ENCODE measurements at places on chromosomes 1 and 21. TPM values are rescaled to one million over a fixed set of nuclear protein-coding genes. Genes with fewer than 3 reads are reported as not detected.
A peak's percentile ranks its signal among the peaks of the same experiment; 100 is the strongest.

GRCh38 chr1:162861625-162862024 lies 650 bp upstream of the CCDC190 start:
- DNase-seq: no peak

DNA sequence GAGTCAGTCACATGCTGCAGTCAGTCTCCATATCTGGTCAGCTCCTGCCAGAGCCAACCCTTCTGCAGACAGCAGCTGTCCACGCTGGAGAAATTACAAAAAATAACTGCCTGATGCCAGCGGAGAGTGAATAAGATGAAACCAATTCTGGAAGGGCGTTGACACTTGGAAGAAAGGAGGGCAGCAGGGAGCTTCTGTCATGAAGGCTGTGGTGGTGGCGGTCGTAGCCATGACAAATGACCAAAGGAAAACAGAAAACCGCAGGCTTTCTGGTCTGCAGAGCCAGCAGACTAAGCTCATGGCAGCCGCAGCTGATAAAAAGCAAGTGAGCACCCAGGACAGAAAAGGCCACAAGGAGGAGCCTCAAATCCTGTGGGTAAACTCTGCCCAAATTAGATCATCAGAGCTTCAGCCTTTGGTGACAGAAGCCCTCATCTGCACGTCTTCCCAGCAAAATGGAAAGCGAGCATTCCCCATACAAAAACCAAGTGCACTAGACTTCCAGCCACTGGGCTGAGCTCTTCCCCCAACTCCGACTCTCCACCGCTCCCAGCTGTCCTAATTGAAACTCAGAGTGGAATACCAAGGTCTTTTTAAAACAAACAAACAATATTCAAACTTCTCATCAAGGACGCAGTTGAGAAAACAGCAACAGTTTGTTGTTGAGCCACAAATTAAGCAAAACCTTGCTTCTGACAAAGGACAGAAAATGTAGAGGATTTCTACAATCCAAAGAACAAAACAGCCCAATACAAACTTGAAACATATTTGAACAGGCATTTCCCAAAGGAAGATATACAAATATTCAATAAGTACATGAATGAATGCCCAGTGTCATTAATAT lies 28.7 kb downstream of the RSPH1 start:
- DNase-seq: peak; percentile 28

GRCh38 chr1:24717887-24718650 lies 27.2 kb upstream of the CLIC4 start:
- no peak for DNase-seq

Gene TRPM2
- 1.9 TPM for total RNA-seq

DNA sequence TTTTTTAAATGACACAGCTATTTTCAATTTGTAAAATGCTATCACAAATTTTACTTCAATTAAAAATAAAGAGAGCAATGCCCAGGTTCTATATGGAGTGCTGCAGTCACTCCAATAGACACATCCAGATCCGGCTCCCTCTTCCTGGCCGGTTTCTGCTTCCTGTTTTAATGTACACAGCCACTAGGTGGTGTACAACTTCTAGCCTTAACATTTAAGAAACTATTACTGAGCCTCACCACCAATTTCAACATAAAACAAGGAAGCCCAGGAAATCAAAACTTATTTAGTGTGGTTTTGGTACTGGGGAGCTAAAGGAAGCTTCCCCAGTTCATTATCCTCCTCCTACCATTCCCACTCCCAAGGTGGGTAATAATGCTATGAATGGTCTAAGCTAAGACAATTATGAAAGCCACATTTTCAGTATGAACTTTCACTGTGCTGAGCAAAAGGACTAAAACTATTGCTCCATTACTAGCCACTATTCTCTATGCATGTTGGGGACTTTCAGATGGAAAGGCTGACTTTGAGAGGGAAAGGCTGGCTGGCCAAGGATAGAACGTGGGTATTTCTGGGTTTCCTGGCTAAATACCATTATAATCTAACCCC lies 25.5 kb upstream of the MTMR11 start:
- peak; percentile 47 for DNase-seq

- DNase-seq: peak; percentile 28
These were observed 724 bp downstream of the ST7L start for GRCh38 chr1:112618114-112618720.

DNA sequence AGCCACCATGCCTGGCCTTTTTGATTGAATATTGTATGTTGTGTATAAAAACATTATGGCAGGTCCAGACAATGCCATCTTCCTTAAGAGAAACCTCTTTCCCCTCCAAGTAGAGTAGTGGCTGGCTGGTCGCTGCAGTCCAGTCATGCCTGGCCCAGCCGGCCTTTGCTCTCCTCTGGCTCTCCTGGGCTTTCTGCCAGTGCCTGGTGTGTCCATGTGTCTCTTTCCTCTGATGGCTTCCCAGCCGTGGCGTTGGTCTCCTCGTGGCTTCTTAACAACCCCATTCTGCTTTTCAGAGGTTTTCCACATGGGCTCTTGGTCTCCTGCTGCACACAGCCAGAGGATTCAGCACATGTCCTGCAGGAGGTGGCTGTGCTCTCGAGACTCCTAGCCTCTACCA lies 58.7 kb downstream of the DIP2A start:
- DNase-seq: no peak

Gene LCE1C
- not detected for total RNA-seq

DNA sequence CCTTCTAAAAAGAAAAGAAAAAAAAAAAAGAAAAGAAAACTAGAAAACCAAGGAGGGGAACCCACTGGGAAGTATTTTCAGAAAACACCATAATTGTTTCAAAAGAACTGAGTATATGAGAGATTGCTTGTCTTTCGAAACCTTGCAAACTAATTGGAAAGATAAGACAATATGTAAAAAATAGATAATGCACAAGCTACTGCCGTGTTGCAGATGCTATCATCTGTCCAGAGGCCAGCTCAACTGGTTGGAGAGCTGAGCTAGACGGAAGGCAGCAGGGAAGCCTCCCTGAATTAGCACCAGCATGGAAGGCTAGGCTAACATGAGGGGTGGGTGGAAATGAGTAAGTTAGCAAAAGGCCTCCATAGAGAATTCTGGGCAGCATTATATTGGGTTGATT lies 16.2 kb upstream of the CACHD1 start:
- DNase-seq: no peak

- no peak for DNase-seq
These were observed 57.0 kb upstream of the IGSF5 start for GRCh38 chr21:39688010-39688409.

GRCh38 chr1:153623101-153623500 lies 4.2 kb downstream of the S100A13 start:
- DNase-seq: no peak

- no peak for DNase-seq
These were observed 407.4 kb downstream of the NTNG1 start for GRCh38 chr1:107548276-107548675.

Gene CRNN
- not detected for total RNA-seq

Gene IVL
- total RNA-seq: not detected

DNA sequence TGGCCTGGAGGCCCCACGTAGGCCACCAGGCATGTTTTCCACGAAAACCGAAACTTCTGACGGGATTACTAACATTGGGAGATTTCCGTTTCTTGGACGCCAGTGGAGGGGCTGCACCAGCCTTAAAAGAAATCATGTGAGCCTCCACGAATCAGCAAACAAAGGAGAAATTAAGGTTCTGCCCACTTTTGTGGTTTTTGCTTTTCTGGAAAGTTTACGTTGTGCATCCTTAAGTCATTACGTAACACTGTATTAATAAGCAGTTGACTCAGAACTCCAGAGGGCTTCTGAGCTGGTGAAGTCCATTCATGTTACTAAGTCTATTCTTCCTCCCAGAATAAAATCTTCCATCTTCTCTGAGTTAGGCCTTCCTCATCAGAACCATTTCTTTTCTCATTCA lies 168.5 kb downstream of the PSMG1 start:
- no peak for DNase-seq

DNA sequence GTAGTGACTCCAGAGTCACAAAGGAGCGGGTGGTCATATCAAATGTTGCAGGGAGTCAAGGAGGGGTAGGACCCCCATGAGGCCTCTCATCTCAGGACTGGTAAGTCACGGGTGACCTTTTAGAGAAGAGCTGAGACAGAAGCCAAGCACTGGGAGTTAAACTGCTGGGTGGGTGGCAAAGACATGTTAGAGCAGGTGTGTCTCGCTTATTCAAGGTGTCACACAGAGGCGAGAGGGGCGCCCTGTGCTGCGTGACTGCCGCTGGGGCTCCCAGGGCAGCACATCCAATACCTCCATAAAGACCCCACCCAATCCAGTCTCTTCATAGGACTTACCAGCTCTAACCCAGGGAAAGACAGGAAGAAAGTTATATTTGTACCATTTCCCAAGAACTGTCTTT lies 15.2 kb downstream of the CASQ2 start:
- no peak for DNase-seq

DNA sequence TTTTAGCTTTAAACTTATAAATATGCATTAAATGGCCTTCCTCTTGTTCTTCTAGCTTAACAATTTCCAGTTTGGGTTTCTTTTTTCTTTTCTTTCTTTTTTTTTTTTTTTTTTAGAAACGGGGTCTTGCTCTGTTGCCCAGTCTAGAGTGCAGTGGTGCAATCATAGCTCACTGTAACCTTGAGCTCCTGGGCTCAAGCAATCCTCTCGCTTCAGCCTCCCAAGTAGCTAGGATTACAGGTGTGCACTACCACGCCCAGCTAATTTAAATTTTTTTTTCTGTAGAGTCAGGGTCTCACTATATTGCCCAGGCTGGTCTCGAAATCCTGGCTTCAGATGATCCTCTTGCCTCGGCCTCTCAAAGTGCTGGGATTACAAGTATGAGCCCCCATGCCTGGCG lies 37.9 kb upstream of the RUNX3 start:
- no peak for DNase-seq

GRCh38 chr1:85047144-85047471 lies 1.2 kb downstream of the MCOLN3 start:
- no peak for DNase-seq

GRCh38 chr1:109757936-109758786 lies 5.6 kb downstream of the EPS8L3 start:
- no peak for DNase-seq

Gene KPNA6
- 77.6 TPM for total RNA-seq

- no peak for DNase-seq
These were observed 3.0 kb downstream of the OLFML3 start for GRCh38 chr1:113981962-113982931.

Gene PRKCZ
- total RNA-seq: 13.2 TPM

Gene DLGAP3
- 0.88 TPM for total RNA-seq

DNA sequence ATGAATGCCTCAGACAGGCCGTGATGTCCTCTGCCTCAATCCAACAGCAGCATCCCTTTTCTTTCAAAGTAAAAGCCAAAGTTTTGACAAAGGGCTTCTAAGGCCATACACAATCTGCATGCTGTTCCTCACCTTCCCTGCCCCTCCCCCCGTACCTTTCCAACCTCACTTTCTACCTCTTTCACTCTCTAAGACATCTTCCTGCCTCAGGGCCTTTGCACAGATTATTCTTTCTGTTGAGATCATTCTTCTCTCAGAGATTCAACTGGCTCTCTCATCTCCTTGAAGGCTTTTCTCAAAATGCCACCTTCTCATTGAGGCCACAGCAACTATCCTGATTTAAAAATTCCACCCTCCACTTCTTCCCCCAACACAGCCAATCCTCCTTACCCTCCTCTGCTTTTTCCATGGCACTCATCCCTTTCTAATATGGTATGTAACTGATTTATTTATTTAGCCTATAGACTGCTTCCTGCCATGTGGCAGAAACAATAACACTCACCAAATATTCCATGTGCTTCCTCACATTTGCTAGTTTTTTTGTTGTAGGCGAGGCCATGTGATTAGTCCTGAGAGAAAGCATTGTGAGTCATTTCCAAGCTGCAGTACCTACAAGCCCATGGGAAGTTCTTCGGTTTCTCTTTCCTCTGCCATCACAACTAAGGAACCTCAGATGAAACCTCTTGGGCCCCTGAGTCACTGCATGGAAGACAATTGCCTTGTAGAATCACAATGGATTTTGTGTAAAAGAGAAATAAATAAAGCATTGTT lies 58.7 kb upstream of the GADD45A start:
- no peak for DNase-seq

Gene DMRTA2
- total RNA-seq: not detected

- DNase-seq: no peak
These were observed 54.6 kb downstream of the WNT2B start for GRCh38 chr1:112563341-112563740.

- no peak for DNase-seq
These were observed 5.0 kb upstream of the FMN2 start for GRCh38 chr1:240086726-240087125.

DNA sequence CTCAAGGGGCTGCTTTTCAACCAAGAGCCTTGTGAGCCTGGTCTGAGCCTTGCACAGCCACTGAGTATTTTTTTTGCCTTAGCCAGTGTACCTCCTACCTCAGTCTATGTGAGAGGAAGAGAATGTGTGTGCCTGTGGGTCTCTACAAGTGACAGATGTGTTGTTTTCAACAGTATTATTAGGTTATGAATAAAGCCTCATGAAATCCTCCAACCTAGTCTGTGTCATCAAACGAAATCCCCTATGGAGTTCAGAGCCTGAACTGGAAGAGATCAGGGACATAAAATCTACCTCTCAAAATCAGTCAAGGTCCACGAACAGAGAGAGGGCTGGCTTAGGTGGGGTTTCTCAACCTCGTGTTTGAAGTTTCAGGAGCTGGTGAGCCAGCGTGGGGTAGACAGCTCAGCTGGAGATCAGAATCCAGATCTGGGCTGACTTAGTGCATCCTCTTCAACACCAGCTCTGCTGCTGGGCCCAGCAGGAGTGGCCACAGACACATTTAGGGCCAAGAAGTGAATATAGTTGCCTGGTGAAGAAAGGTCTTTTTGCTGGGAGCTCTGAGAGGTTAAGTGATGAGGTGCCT lies 8.2 kb downstream of the XKR8 start:
- DNase-seq: peak; percentile 31

- DNase-seq: peak; percentile 81
These were observed 2.8 kb upstream of the IGSF8 start for GRCh38 chr1:160101037-160101716.

GRCh38 chr1:244173240-244173639 lies 122.2 kb downstream of the ZBTB18 start:
- DNase-seq: no peak
